ENCODE measurements at places on chromosomes 16 and 17.

- no peak for DNase-seq
These were observed 800 bp upstream of the NME4 start for GRCh38 chr16:396199-396598.

DNA sequence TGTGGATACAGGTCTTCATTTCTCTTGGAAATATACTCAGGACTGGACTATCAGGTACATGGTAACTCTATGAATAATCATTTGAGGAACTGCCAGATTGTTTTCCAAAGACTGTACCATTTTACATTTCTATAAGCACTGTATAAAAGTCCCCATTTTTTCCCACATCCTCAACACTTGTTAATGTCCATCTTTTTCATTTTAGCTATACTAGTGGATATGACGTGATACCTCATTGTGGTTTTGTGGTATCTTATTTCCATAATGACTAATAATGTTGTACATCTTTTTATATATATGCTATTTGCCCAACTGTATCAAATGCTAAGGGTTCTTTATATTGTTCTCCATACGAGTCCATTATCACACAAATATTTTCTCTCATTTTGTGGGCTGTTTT, 22.9 kb downstream of the NUP88 start:
- DNase-seq, result no peak

DNA sequence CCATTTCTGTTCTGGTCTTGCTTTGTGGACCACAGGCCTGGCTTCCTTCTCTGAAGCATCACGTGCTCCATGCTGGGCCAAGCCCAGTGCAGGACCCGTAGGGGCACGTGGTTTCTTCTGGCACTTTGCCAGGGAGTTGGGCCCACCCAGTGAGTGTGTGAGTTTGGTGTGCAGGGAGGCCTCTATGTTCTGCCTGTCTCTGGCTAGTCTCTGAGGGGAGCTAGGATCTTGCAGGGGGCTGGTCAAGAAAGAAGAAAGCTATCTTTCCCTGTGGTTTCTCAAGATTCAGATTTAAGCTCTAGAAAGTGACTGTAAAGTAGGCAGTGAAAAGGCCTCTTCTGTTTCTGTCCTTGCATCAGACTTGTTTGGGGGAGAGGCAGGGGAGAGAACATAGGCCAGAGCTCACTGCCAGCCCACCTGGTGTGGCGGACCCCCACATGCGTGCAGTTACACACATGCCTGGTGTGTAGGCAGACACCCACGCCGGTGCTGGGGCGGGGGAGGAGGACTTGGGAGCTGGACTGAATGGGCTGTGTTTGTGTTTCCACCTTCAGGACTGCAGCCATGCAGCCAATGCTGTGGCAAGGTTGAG, 11.8 kb downstream of the LASP1 start:
- DNase-seq, result no peak

DNA sequence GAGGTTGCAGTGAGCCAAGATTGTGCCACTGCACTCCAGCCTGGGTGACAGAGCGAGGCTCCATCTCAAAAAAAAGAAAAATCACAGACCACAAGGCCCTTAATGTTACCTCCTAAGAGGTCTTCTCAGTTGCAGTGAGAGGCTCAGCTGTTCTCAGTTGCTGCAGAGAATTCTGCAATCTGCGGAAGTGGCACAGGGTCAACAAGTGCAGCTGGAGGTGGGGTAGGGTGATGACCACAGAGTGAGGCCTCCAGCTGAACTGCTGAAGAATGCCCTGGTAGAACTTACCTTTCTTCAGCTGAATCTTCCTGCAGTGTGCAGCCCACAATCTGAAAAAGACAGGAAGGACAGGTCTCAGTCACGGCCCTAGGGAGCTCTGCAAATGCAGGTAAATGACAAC, 26.3 kb downstream of the CNTNAP1 start:
- DNase-seq, result no peak

GRCh38 chr16:57799600-57800199, 2.6 kb downstream of the KIFC3 start:
- no peak for DNase-seq

DNA sequence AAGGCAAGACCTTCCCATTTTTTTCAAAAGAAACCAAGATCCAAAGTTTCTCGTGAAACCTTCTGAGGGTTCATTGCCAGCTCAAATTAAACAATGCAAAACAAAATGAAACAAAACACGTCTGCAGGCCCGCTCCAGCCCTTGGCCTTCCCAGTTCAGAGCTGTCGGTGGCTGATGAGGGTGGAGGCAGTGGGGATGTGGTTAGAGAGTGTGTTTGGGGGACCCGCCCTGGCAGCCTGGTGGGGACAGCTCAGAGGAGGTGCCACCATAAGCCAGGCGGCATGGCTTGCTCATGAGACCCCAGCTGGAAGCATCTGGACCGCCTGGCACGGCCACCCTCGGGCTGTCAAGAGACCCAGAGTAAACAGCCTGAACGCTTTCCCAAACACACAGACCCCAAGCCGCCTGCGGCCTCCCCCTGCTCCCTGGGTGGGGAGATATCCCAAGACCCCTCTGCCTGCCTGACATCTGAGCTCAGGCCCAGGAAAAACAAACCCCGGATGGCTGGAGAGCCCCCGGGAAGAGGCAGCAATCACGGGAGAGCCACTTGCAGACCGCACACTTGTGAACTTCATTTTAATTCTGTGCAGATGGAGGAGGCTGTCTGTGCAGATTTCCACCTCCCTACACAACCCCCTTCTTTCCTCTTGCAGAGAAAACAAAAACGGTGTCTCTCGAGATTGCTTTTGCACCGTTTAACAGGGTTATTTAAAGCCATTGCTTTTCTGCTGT, 35.4 kb upstream of the LITAF start:
- DNase-seq, result no peak

DNA sequence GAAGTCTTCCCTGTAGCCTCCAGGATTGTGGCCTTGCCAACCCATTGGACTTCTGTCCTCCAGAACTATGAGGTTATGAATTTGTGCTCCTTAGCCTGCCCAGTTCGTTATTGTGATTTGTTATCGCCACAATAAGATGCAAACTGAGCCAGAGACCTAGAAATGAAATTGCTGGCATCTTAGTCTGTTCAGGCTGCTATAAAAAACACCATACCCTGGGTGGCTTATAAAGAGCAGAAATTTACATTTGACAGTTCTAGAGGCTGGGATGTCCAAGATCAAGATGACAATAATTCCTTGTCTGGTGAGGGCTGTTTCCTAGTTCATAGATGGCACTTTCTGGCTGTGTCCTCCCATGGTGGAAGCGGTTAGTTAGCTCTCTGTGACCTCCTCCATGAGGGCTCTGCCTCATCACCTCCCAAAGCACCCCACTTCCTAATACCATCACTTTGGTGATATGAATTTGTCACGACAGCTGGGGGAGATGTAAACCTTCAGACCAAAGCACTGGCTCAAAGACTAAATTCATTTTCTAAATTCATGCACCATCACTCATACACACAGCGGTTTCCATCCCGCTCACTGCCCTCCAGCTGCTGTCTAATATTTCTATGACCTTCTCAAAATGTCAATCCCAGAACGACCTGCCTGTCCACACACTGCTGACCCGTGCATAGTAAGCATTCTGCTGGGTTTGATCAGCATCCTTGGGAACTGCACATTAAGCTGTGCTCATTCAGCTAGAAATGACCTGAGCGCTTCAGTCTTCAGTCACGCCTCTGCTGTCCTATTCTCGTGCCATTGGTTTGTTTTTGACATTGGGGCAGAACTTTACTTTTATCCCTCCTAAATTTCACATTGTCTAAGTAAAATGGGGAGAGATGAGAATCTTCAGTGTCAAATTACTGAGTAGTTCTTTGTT, 36.6 kb downstream of the GINS3 start:
- no peak for DNase-seq

GRCh38 chr17:81396278-81396721, 1.0 kb downstream of the BAHCC1 start:
- no peak for DNase-seq

- DNase-seq, result no peak
These were observed 81.7 kb downstream of the RTN4RL1 start for GRCh38 chr17:1943436-1943831.
